ENCODE measurements at places on chromosomes 1 and 21.
A peak's percentile ranks its signal among the peaks of the same experiment; 100 is the strongest.

DNA sequence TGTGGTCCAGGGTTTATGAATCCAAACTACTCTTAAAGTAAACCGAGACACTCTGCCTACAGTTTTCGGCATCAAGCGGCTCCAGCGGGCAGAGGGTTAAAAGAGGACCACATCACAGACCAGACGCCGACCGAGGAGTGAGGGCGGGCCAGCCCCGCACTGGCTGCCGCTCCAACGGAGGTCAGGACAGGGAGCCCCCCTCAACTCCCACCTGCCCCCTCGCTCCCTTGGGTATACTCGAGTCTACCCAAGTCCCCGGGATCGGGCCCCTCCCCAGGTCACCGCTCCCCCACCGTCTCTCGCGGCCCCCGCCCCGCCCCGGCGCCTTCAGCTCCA lies 312 bp downstream of the ARNT start:
- DNase-seq = peak; percentile 53

DNA sequence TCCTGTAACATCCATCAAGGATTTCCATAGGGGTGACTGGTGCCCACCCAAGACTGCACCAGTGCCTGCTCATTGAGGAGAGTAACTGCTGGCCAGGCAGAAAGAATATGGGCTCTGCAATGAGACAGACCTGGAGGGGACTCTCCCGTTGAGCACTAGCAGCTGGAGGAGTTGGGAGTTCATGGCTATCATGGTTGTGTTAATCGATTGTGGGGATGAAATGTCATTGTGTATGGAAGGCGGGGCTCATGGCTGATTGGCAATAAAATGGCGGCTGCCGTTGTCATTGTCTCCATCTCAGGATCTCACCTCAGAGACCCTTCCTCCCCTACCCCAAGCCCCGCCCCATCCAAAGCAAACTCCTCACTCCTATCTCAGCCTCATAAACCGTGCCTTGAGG lies 3.9 kb downstream of the TMEM125 start:
- DNase-seq = no peak

DNA sequence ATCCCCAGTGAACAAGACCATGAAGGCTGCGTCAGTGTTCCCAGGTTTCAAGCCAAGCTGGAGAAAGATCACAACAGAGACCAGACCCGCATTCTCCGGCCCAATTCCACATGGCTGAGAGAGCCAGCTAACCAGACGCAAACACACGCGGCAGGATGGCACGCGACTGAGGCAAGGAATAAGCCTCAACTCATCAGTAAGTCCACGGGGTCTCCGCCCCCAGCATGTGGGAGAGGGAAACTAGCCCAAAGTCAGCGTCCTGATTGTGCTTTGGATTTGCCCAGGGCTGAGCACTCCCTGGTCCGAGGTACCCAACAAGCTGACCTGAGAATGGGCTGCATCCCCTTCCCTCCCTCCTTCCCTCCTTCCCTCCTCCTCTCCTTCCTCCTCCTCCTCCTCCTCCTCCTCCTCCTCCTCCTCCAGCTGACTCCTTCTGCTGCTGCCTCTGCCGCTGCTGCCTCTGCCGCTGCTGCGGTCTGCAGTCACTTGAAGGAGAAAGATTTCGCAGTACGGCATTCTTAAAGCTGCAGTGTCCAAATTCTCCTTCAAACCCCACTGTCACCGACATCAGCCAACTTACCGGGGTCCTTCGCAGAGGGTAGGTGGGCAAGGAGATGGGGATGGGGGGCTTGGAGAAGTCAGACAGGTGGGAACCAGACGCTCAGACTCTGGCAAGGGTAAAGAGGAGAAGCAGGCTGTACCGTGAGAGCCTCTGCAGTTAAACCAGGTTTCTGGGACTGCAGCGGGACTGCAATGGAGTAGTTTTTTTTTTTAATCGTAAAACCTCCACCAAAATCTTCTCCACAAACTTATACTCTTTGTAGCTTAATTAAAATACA lies 33.0 kb upstream of the H6PD start:
- no peak for DNase-seq

GRCh38 chr1:200337410-200337809 lies 72.4 kb downstream of the ZNF281 start:
- DNase-seq = no peak

DNA sequence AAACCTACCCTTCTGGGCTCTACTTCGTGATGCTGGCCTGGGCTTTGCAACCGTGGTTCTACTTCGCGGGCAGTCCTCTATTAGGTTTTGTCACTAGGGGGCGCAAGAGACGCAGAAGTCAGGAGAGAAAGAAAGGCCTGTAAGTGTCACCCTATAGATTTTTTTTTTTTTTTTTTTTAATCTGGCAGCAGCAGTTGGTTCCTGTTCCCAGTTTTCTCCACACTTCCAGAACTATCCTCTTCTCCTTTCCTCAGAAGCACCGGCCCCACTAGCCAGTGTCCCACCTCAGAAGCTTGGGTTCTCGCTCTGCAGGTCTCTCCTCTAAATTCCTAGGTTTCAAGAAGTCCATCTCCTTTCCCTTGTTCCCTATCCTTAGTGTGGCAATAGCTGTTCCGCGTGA lies 9.1 kb upstream of the LCE2D start:
- peak; percentile 55 for DNase-seq

DNA sequence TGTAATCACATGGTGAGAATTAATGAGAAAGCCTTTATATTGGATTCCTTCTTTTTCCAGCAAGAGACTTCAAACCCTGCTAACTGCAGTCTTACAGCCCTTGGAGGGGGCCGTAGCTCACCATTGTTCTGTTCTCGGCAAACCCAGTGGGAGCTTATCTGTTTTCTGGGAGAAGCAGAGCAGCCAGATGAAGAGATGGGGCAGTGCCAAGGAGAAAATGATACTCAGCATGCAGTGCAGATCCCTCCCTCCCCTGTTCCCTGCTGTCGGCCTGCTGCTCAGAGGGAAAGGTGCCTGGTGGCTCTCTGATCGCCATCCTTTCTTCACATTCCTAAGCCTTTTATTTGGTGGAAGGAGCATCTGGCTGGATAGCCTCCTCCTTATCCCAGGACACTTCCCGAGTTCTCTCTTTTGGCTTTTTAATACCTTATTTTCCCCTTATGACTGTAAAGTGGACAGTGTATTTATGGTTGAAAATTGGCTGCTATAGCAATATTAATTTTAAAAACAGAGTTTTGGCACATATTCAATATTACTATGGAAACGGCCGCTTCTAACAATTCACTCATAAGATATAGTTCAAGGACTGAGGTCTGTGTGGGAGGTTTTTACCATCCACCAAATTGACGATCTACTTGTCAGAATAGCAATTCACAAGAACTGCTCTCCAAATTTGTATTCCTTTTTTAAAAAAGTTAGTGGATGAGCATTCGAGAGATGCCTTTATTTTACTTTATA lies 203.4 kb downstream of the CRB1 start:
- DNase-seq = no peak

- DNase-seq = no peak
Measured at GRCh38 chr1:94949681-94950661, 23.1 kb upstream of the CNN3 start.

DNA sequence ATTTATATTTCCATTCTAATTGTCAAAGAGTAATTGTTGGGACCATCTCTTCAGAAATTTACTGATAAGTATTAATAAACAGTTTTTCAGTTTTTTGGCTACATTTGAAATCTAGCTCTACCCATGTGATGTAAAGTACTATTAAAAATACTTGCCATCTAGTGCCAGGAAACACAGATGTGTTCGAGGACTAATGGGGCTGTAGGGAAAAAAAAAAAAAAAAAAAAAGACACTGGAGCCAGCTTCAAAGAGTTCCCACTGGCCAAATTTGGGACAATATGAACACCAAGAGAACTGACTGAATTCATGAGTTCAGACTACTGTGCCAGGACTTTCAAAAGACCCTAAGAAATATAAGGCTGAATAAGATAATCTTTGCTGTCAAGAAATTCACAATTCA lies 65.2 kb upstream of the GFI1 start:
- no peak for DNase-seq

GRCh38 chr1:167229719-167230385 lies 9.2 kb downstream of the POU2F1 start:
- DNase-seq = no peak

- no peak for DNase-seq
Measured at GRCh38 chr21:44436111-44436611, 19.1 kb upstream of the LRRC3 start.

DNA sequence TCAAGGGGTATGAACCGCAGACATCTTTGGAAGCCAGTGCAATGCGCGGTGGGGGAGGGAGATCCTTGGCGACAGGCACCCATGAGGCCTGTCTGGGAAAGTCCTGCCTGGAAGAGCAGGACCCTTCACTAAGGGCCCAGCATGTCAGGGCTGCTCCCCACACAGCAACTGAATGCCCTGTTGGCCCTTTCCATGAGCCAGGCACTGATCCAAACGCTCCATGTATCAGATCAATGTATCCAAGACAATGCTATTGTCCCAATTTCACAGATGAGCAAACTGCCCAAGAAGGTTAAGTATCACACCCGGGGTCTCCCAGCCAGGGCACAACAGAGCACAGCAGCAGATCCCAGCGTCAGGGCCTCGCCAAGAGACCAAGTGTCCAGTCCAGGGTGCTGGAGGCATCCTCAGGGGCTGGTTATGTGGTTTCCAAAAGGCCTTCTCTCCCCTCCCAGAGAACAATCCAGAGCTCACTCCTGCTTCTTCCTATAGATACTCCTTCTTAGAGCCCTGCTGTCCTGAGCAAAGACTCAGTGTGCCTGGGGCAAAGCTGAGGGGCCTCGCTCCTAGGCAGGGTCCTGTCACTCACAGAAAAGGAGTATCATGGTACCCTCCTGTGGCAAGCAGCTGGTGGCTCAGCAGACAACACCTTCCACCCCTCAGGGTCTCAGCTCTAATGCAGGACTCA lies 328.0 kb downstream of the NPHP4 start:
- no peak for DNase-seq

DNA sequence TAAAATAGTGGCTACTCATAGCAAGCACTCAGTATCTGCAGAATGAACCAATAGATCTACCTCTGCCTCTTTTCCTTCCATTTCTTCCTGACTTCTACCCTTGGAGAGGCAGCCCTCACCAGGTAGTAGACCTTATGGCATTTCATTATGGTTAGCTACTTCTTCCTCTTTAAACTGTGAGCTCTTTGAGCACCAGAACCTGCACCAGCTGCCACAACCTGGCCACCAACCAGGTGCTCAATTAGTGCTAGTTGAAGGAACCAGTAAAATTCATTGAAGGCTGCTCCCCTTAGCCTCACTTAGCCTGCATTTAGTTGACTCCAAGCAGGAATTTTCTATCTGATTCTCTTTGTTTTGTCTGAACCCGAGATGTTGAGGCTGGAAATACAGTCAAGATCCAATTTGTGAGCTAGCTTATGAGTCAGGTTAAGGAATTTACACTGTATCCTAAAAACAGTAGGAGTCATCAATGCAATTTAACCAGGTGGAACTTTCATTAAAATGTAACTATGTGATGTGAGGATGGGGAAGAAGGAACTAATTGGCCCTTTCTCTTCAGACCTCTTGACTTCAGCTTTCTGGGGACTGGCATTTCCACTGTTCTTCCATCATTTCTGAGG lies 81.5 kb upstream of the UBE2U start:
- peak; percentile 8 for DNase-seq

- peak; percentile 34 for DNase-seq
Measured at GRCh38 chr1:159188375-159188788, 16.3 kb upstream of the ACKR1 start.

DNA sequence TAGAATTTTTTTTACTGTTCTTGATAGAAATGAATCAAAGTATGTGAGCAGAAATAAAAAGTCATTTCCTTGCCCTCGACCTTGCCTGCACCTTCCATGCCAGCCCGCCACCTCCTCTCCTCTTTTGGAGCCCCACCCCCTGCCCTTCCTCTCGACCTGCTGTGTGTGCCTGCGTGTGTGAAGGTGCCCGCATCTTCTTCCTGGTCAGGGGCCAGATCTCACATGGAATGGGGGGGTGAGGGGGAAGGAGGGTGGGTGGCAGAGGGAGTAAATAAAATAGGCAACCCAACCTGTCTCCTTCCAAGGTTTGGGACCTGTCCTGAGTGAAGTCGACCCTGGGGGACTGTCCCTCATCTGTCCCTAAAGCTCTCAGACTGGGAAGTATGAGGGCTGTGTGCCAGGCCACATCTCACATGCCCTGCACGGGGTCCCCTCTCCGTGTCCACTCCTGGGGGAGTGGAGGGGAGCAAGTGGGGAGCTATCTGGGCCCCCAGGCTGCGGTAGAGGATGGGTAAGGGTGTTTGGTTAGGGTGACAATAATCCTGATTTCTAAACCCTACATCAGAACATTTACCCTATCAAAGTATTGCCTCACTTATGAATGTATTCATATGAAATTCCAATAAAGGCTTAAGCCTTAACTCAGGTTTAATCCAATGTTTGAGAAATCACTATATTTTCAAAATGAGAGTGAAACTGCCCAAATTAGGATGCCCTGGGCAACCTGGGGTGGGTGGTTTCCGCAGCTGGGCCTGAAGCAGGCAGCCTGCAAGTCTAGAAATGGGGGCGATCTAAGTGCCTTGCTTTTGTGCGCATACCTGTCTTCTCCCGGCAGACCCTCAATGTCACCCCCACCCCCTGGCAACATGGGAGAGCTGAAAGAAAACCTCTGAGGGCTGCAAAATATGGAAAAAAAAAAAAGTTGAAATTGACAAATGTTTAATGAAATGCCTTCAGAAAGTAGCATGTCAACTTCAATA lies 15.4 kb downstream of the AMPD2 start:
- no peak for DNase-seq

DNA sequence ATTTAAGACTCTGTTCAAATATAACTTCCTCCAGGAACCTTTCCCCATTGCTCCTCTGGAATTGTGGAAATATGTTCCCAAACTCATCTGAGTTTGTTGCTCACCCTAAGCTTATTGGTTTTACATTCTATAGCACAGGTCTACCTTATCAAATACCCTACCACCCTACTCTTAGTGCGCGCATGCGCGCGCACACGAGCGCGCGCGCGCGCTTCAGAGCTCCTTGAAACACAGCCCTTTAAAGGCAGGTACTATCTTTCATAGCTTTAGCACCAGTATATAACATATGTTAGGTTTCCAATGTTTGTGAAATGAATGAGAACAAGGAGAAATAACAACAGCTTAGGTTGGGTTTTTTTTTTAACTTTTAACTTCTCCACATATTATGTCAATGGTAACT lies 3.5 kb downstream of the IPP start:
- no peak for DNase-seq

- peak; percentile 34 for DNase-seq
Measured at GRCh38 chr1:151867765-151868411, 14.4 kb upstream of the THEM5 start.

- no peak for DNase-seq
Measured at GRCh38 chr1:228293393-228293792, 85.5 kb downstream of the OBSCN start.

DNA sequence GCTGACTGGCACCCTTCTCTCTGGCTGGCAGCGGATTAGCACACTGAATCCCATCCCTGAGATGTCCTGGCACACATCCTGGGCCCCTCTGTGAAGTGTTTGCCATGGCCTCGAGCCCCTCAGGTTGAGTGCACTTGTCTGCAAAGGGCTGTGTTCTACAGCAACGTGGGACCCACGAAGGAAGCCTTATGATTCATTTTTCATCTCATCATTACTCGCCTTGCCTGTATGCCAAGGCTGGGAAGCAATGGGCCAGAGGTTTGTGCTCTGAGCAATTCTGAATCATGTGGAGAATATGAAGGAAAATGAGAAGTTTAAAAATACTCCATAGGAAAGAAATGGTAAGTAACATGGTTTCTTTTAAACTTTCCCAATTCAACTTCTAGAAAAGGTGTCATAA lies 124.8 kb upstream of the LMO4 start:
- DNase-seq = no peak

Data from RWPE1 (cell line).